ENCODE measurements at places on chromosomes 1 and 21.

GRCh38 chr1:229013981-229014380 lies 256.9 kb upstream of the RAB4A start:
- DNase-seq = no peak

- no peak for DNase-seq
Measured at GRCh38 chr1:116154536-116154935, 43.3 kb downstream of the MAB21L3 start.

DNA sequence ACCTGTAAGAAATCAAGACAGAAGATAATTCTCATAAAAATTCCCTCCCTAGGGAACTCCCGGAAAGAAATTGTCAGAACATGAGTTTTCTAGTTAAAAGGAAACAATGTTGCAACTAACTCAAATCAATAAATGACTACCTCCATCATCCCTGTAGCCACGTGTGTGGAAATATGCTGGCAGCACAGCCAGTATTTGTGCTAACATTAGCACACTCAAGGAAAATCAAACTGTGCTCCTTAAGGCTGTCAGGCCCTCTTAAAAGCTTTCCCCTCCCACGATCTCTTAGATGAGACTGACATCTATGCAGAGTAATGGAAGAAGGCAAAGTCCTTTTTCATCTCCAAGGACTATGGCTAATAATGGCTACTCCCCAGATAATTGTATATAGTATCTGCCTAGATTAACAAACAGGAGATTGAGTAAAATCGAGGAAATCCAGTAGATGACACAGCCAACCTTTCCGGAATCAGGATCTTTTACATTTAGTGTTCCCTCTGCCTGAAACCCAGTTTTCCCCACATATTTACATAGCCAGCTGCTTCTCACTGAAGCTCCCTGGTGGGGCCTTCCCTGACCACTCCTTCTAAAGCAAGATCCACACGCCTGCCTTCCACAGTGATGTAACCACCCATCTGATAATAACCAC lies 50.9 kb upstream of the NR5A2 start:
- no peak for DNase-seq

- no peak for DNase-seq
Measured at GRCh38 chr1:9037476-9038337, 11.5 kb upstream of the SLC2A7 start.

DNA sequence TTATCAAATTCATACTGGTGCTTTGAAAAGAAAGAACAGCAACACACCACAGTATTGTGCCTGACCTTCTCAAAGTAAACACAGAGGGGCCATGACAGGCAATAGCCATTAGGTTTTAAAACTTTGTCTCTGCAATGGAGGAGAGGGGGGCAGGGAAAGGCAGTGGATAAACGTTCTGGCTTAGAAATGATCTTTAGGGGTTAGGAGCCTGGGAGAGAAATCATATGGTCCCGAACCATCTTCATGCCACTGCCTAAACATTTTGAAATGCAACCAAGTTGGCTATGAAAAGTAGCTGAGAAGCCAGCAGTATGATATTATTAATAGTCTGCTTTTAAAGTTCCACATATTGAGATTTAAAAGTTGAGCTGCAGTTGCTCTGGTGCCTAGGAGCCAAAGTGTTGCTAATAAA lies 39.8 kb downstream of the PLPP3 start:
- no peak for DNase-seq

DNA sequence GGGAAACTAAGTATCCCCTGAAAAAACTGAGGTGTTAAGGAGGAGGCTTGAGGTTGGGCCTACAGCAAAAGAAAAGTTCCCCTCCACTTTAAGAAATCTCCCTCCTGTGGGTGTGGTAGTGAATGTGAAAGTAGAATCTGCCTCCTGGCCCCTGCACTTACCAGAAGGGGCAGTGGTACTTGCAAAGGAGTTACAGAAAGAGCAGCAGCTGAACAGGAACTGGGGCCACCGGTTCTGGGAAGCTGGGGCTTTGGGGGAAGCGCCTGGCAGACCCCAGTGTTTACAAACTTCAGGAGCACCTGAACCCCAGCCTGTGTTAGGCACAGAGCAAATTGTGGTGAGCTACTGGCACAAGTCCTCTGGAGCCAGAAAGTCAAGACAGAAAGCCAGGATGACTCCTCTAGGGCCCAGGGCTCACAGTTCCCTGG lies 250.2 kb upstream of the FGGY start:
- no peak for DNase-seq

DNA sequence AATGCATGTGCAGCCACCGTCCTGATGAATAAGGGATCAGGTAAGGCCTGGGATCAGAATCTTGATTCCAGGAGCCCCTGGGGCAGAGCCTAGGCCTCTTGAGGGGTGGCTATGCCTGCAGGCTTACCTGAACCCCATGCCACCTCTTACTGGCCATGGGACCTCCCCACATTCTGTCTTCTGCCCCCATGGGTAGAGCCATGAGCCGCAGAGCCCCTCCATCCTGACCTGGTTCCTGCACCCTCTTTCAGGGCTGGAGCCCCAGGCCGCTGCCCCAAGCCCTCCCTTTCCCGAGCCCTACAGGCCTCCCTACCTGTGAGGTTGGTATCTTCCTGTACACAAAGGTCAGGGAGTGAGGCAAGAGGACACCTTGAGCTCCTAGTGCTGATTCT lies 120.8 kb downstream of the DMRTB1 start:
- no peak for DNase-seq

DNA sequence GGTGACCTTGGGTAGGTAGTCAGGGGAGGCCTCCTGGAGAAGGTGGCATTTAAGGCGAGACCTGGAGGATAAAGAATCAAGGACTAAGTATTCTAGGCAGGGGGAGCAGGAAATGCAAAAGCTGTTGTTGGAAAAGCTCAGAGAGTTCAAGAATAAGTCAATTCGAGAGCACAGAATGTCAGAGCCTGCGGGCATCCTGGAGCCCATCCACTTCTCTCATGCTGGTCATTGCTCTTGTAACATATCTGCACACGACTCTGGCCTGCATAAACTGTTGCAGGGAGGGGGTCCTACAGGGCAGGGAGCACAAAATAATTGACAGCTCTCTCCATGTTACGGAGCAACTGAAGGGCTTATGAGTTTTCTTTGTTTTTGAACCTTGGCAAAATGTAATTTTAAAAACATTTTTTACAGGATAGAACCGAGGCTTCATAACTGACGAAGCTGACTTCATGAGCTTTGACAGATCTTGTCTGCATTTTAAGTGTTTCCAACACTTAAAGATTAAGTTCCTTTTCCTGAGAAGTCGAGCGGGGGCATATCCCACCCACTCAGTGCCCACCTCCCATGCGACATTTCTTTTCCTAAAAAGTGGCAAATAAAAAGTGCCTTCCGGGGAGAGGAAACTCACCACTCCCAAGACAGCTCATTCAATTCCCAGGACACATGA lies 4.2 kb downstream of the PLA2G5 start:
- DNase-seq = no peak

GRCh38 chr1:65958561-65959350 lies 166.1 kb downstream of the PDE4B start:
- DNase-seq = no peak

DNA sequence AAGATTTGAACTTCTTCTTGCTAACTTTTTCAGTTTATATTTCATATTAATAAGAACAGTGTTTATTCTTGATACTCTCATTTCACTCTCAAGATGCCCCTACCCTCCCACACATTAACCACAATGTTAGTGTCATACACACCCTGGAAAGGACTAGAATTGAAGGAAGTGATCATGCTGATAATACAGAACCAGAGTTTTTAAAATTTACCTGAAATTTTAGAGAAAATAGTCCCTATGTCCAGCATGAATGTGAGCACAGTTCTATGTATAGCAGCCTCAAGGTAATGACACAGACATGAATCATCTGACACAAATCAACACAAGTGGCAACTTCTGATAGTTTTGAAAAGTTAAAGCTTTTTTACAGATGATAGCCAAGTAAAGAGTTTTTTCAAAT lies 26.0 kb downstream of the RGS1 start:
- no peak for DNase-seq

GRCh38 chr1:113812661-113813135 lies 422 bp upstream of the RSBN1 start:
- no peak for DNase-seq

DNA sequence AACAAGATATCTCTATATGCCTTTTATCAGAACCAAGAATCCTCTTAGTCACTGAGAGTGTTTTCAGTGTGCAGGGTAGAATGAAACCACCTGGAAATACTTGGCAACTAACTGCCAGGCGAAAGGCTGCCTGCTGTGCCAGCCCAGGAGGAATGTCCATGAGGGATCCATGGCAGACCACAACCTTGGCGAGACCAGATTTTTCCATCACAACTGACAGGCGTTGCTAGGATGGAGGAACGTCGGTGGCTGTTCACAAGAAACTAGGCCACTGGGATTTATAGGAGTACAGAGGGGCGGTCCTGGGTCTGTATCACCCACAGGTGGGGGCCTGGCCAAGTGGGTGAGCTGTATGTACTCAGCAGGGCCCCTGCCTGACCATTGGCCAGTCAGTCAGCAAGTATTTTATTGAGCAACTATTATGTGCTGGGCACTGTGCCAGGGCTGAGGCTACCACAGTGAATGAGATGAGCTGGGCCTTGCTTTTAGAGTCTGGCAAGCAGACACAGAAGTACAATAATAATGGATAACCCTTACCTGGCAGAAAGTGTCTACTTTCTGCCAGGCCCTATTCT lies 199.4 kb downstream of the FOXD2 start:
- DNase-seq = no peak

DNA sequence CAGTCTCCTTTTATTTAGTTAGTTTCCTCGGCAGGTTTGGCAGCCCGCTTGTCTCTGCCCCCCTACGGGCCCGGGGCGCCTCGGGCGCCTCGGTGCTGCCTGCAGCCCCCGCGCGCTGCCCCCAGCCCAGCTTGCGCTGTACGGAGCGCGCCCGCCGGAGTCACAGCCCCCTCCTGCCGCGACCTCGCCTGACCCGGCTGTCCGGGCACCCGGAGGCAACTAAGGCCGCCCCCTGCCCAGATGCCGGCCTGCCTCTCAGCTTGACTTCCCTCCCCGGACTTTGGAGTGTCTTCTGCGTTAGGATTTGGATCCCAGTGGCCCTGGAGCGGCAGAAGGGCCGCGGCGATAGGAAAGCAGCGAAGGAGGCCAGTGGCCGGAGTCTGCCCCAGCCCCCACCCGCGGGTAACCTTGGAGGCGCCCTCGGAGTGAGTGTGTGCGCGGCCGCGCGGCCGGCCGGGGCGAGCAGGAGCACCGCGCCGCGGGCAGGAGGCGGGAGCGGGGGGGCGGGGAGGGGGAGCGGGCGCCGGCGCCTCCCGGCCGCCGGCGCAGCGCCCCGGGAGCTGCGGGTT lies 7.6 kb downstream of the CDKN2C start:
- no peak for DNase-seq

DNA sequence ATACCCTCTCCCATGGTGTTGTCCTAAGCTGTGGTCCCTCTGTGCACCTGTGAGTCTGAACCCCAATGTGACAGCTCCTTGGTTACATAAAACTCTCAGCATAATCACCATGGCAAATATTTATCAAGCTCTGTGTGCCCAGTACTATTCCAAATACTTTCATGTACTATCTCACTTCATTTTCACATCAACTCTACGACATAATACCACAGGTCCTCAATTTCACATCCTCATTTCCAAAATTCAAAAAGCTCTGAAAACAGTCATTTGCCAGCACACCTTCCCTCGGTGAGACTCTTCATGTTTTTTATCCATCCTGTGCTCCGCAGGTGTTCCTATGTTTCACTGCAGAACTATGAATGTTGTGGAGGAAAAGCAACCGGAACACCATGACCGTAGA lies 12.4 kb upstream of the CREG1 start:
- DNase-seq = no peak

- no peak for DNase-seq
Measured at GRCh38 chr1:230401763-230402294, 24.3 kb downstream of the PGBD5 start.

GRCh38 chr1:105072850-105073249 lies 1323.2 kb downstream of the AMY1C start:
- DNase-seq = no peak

DNA sequence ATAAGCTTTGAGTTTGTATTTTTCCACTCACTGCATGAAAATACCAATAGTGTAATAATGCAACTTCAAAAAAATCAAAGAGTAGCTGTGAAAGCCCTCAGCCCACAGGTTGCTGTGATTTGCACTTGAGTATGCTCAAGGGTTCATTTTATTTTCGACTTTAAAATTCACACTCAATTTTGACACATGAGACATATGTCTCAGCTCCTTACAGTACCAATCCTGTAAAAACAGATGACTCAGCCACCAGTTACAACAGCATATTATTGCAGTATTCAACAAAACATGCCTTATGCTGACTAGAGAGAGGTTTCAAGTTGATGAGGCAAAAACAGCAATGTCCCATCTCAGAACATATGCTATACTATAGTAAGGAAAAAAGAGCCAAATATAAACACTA lies 66.1 kb downstream of the CYYR1 start:
- DNase-seq = no peak

DNA sequence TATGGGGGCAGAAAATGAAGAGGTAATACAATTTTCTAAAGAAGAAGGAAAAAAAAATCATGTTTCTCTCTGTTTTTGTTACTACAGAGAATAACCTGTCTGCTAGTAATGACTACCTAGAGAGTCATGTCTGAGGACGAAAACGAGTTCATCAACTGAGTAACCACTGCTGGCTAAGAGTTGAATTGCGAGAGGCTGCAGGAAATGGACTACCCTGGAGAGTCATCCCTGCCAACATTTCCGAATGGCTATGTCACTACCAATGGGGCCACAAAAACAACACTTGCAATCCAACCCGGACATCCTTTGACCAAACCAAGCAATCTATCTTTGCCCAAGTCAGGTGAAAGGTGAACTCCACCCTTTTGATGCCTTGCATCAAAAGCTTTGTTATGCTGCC lies 120.6 kb downstream of the FCRL5 start:
- no peak for DNase-seq

DNA sequence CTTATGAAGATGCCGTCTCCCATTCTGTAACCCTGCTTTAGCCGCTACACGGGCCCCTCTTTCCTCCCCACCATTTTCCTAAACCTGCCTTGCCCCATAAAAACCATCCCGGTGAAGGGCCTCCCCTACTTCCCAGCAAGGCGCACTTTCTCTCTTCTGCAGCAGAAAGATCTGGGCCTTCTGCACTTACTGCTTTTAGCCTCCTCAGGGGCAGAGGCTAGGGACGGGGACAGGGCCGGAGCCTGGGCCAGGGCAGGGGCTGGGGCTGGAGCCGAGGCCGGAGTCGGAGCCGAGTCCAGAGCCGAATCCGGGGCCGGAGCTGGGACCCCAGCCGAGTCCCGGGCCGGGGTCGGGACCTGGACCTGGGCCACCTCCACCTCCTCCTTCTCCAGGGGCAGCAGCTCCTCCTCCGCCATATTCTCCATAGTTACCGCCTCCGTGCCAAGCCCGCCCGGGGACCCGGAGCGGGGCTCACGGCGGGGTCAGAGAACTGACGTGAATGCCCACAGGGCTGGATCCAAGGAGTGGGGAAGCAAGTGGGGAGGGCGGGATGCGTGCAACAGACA lies 382 bp downstream of the TRMT1L start:
- DNase-seq = no peak

DNA sequence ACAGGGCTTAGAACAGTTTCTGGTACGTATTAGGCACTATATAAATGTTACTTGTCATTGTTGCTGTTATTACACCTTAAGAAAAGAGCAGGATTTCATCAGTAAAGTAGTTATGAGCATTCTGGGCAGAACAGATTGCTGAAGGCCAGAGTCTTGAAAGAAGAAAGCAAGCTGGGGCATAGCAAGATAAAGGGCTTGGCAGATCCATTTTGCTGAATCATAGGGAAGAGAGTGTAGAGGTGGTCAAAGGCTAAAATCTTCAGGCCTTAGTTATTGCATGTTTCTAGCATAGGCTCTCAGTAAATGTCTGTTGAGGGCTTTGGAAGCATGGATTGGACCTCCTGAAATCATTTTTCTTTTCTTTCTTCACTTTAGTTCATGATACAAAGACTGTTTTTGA lies 67.5 kb downstream of the PLA2G4A start:
- DNase-seq = no peak

GRCh38 chr1:101278845-101279244 lies 42.0 kb downstream of the S1PR1 start:
- DNase-seq = no peak
